Glutamatergic neuron (in vitro differentiated cells): ENCODE measurements at places on chromosomes 5 and 9.

- DNase-seq = no peak
Observed at GRCh38 chr5:140420226-140420570, 18.6 kb downstream of the ANKHD1 start.

DNA sequence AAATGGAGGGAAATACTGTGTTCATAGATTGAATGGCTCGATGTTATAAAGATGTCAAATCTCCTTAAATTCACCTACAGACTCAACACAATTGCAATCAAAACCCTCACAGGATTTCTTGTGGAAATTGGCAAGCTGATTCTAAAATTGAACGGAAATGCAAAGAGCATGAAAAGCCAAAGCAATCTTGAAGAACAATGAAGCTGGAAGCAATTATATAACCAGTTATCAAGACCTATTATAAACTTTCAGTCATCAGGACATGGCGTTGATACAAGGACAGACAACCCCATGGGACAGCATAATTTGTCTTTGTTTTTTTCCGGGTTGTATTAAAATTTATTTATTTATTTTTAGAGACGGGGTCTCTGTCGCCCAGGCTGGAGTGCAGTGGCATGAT lies 53.5 kb upstream of the OTULINL start:
- no peak for DNase-seq

DNA sequence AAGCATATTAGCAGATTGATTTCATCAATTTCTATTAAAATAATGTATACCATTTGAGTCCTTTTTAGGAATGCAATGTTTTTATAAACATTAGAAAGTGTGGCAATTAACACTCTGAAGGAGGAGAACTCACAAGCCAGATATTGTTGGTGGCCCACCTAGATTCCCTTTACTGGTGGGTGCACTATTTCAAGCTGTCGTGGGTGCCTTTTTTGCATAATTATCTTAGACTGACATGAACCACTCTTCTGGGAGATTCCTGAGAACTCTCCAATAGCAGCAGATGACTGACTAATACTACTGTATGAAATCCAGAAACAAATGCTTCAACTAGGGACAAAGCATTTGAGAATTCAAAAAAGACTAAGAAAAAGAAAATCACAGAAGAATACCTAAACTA lies 526.0 kb downstream of the CDH18 start:
- DNase-seq = no peak

DNA sequence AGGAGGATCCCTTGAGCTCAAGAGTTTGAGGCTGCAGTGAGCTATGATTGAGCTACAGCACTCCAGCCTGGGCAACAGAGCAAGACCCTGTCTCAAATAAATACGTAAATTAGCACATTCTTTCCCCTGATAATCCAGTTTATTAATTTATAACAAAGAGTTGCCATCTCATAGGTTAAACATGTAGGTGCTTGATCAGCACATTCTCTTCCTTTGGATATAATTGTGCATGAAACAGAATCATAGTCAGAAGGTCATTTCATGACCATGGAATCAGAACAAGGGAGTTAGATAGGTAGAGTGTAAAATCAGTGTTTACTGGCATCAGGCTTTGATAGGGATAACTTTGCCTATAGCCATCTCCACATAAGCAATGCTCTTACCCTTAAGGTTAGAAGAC lies 43.0 kb upstream of the KIAA1958 start:
- DNase-seq = no peak

GRCh38 chr9:131651160-131651559 lies 88.7 kb downstream of the RAPGEF1 start:
- DNase-seq = no peak

DNA sequence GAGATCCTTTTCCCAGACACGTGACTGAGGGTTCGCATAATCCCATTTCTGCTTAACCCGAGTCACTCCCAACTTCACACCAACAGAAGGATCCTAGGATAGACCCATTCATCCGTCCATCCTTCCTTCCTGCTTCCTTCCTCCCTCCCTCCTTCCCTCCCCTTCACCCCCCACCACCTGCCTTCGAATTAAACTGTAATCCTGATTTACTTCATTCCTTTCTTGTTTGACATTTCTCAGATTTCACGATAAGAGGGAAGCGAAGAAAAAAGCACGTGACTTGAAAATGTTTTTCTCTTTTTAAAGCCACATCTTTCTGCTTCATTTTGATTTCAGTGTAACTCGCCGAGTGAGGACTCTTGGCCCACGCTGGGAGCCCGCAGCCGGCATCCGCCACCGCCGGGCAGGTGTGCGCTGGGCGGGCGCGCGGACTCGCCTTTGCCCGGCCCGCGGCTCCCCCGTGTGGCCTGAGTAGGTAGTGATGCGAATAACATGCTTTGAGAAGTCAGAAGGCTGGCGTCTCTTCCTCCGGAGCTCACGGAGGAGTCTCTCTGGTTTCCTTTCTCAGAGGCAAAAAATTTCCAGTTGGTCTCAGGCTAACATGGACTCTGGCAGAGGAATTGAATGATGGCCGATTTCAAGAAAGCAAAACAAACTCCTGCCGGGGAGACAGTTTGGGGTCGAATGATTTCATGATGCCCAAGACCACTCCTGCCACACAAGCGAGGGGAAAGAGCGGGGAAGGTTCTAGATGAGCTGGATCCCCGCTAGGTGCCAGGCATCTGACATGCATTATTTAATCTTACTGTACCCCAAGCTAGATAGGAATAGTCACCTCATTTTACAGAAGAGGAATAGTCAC lies 117.7 kb downstream of the SLC12A2 start:
- peak; percentile 90 for DNase-seq

GRCh38 chr5:142427529-142427928 lies 102.7 kb upstream of the SPRY4 start:
- no peak for DNase-seq

GRCh38 chr9:124934290-124934689 lies 6.6 kb downstream of the GOLGA1 start:
- DNase-seq = no peak

DNA sequence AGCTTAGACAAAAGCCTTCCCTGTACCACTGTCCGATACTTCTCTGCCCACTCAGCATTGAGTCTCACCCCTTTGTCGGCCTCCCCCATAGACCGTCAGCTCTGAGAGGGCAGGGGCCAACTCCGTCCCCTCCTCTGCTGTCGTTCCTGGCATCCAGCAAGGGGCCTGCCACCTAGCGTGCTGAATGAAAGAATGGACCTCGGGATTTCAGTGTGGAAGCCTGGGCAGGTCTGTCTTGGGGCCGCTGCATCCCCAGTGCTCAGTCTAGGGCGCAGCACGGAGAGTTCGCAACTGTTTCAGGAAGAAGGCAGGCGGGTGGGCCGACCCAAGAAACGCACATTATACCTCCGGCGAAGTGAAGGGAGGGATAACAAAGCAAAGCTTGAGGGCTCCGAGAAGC lies 1.5 kb upstream of the TOR1B start:
- DNase-seq = no peak

- no peak for DNase-seq
Observed at GRCh38 chr9:32502464-32502863, 23.5 kb downstream of the RIGI start.

DNA sequence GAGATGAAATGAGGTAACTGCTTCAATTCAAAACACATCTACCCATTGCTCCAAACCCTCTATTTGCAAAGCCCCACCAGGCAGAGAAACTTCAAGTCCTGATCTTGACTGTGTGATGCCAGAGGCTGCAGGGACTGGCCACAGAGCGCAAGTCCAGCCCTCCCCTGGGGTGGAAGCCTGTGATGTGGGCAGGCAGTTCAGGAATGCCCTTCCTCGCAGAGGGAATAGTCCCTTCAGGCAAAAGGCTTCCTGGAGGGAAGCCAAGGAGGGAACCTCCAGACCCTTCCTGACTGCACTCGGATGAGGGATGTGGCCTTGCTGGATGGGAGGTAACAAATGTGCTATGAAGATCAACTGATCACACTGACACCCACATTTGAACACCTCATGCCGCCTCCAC lies 131.2 kb downstream of the SLIT3 start:
- DNase-seq = no peak

DNA sequence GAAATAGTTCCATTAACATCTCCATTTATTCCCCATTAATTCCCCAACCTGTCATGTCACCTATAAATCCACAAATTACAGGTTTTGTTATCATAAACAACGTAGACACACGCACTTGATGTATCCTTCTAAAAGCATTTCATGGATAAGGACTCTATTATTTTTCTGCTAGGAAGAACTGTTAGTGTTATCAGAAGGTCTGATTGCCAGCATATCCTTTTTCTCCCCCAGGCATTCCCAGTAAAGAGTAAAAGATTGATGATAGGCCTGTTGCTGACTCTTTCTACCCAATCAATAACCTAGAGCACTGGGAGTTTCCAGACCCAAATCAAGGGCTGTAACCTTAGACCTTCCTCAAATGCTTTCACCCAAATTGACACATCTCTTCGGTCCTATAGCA lies 60.8 kb downstream of the RFK start:
- no peak for DNase-seq

- no peak for DNase-seq
Observed at GRCh38 chr5:111366388-111366787, 142.2 kb downstream of the CAMK4 start.

- DNase-seq = peak; percentile 50
Observed at GRCh38 chr9:29691758-29692407, 2118.6 kb upstream of the C9orf72 start.

- DNase-seq = no peak
Observed at GRCh38 chr5:8865686-8866374, 680.0 kb downstream of the SEMA5A start.

DNA sequence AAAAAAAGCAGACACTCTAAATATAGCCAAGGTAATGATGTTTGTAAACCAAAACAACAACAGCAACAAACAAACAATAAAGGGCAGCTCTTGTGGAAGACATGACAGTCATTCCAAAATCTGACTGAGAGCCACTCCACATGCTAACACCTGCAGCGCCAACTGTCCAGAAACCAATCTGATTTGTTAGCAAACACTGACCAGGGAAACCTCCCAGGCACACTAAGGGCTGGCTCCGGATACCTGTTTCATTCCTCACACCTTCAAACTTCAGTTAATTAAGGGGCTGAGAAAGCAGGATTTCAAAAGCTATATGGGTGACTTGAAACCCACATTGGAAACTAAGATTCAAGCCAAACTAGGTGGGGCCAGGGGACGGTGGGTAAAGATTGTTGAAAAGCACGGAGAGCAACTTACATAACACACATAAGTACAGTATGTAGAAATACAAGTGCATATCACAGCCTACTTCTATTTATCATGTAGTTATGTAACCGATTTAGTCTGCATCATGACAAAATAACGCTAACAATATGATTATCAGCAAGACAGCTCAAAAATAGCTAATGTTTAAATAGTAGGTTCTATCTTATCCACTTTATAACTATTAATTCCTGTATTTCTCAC lies 203.6 kb downstream of the SEMA5A start:
- no peak for DNase-seq

- DNase-seq = no peak
Observed at GRCh38 chr5:32880796-32881195, 169.7 kb downstream of the NPR3 start.

DNA sequence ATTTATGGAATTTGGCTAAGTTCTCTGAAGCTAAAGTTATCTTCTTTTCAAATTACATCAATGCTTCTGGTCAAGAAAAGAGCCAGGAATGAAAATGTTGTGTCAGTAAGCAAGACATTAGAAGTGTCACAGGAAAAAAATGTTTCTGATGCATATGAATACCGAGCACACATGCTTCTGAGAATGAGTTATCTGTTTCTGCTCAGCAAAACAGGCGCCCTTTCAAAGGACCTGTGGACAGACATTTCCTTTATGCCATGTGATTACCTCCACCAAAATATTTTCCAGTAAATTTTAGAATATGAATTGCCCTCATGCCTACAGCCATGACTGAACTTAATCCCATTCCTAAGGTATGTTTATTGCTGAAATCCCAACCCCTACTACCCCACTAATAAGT lies 55.4 kb upstream of the RNF180 start:
- DNase-seq = no peak

DNA sequence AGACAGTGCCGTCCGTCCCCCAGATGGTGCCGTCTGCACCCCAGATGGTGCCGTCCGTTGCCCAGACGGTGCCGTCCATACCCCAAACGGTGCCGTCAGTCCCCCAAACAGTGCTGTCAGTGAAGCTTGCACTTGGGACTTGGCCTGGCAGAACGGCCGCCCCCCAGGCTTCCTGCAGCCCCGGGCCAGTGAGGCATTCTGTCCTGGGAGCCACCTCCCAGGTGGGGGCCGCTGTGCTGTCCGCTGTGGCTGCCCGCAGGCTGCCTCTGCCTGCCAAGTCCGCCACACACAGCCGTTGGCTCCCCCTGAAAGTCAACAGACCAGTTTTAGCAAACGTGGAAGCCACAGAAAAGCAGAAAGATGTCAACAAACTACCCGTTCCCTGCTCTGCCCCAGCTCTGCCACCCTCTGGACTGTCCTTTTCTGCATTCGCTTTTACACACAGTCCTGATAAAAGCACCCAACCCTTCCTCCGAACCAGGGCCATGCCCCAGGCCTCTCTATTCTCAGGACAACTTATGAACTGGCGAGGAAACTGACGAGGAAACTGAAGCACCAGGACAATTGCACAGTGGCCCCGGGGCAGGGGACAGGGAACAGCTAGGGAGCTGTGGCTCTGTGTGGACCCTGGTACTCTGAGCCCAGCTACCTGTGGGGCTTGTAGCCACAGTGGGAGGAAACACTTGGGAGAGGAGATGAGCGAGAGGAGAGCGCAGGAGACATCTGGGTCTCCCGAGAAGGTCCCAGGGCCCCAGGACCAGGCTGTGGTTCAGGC lies 39.6 kb upstream of the RXRA start:
- DNase-seq = no peak

GRCh38 chr5:126052791-126053190 lies 370.4 kb upstream of the GRAMD2B start:
- no peak for DNase-seq

- DNase-seq = peak; percentile 51
Observed at GRCh38 chr9:87872079-87872624, 10.5 kb upstream of the SPATA31E1 start.

DNA sequence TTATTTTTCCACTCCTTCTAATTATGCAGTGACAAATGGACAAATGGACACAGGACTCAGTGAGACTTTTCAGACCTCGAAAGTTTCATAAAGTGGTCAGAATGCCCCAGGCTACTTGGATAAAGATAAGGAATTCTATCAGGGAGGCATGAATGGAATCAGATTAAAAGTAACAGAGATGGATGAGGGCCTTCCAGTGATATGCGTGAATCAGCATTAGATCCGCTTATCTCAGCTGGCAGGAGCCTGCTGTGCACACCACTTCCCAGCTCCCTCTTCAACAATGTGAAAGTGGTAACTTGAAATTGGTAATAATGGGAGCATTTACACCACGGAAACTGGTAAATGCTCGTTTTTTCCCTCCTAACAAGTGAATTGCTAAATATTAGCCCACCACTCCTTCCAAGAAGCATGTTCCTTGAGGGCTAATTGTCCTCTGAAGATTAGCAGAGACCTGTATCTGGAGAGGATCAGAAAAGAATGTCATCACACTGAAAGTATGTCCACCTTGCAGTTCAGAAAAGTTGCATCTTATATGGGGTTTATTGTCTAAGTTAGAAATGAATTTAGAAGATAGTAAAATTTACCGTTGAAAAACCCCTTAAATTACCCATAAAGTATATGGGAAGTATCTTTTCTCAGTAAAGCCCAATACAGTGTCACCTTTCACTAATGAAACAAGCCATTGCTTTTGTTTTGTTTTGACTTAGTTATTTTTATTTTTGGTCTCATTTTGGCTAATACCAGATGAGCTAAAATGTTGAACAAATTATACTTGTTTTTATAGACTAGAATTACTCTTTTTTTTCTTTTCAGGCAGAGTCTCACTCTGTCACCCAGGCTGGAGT lies 125.3 kb downstream of the DPYSL3 start:
- DNase-seq = no peak
